ENCODE measurements at places on chromosomes 2 and 18. TPM values are rescaled to one million over a fixed set of nuclear protein-coding genes. Genes with fewer than 3 reads are reported as not detected.

The GAD1 gene
- 5.3 TPM for total RNA-seq

The IL1F10 gene
- total RNA-seq: not detected

The ASXL3 gene
- not detected for total RNA-seq

The G6PC2 gene
- total RNA-seq: not detected

The SH3RF3 gene
- 0.39 TPM for total RNA-seq

The SGO2 gene
- total RNA-seq: 20.9 TPM

The TRIM43 gene
- not detected for total RNA-seq

Data from activated T-helper 1 cell treated with anti-CD3 and anti-CD28 coated beads, Interleukin-12 subunit alpha, Interleukin-12 subunit beta, Interleukin-2, Interleukin-4 antibody, amounts not matched to agents 30 ng/mL and 10 ng/mL and 1 ng/mL, durations not matched to agents 14 hours and 24 hours and 36 hours (primary cell).